Myocyte (in vitro differentiated cells): ENCODE measurements at places on chromosomes 1 and 21. TPM values are rescaled to one million over a fixed set of nuclear protein-coding genes. Genes with fewer than 3 reads are reported as not detected.
A peak's percentile ranks its signal among the peaks of the same experiment; 100 is the strongest.

Gene ERG
- 1.4 TPM in 1 of 2 replicates, not detected in the other for total RNA-seq

Gene FMO2
- not detected in 2 replicates for total RNA-seq

DNA sequence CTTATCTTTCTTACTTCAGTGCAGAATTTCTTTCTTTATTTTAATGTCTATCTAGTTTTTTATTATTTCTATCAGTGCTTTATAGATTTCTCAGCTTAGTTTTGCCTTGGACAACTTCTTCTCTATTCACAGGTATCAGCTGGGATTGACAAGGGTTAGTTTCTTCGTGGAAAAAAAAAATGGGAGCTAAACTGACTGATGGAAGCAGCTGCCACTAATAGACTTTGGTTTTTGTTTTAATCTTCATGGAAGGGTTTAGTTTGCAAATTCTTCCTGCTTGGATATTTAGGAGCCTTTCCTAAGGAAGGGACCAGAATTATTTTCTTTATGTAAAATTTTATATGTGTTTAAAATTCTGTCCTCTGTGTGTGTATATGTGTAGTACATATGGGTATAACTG lies 306.1 kb upstream of the FMN2 start:
- peak; percentile 51 for DNase-seq

- no peak for DNase-seq
Measured at GRCh38 chr1:93029317-93029716, 49.8 kb upstream of the MTF2 start.

Gene ATP1A4
- total RNA-seq, result 0.10 and 0.19 TPM in 2 replicates

DNA sequence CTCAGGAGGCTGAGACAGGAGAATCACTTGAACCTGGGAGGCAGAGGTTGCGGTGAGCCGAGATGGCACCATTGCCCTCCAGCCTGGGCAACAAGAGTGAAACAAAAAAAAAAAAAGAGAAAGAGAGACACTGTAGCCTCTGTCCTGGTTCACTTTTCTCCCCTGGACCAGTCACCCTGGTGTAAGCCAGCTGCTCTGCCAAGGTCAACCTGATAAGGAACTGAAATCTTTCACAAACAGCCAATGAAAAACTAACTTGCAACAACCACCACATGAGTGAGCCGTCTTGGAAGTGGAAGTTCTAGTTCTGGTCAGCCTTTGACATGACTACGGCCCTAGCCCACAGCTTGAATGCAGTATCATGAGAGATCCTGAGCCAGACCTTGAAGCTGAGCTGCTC lies 36.8 kb upstream of the CXADR start:
- no peak for DNase-seq

DNA sequence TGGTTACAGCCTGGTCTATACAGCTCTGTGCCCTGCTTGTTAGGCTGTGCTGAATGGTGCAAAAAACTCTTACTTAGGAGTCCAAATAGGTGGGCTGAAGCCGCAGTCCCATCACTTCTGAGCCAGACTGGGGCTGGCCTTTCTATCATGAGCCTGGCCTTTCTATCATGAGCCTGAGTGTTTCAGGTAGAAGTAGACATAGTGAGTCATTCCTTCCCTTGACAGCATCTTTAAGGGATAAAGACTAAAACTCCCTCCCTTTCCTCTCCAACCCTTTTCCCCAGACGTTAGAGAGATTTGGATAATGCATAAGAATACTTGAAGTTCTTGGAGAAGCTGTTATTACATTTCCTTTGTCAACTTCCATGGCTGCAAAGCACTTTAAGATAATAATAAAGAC lies 46.5 kb upstream of the PARP1 start:
- no peak for DNase-seq

- DNase-seq, result no peak
Measured at GRCh38 chr1:2609319-2610035, 22.9 kb downstream of the PRXL2B start.

- peak; percentile 38 for DNase-seq
Measured at GRCh38 chr1:209048941-209049669, 534.4 kb upstream of the CAMK1G start.
